ENCODE measurements at places on chromosomes 16 and 17.

GRCh38 chr17:72287586-72287985 is 166.8 kb downstream of the SOX9 start:
- DNase-seq, result no peak

GRCh38 chr16:81204798-81205680 is 33.5 kb upstream of the BCO1 start:
- DNase-seq, result peak; percentile 78

- DNase-seq, result no peak
Measured at GRCh38 chr16:67397812-67398545, 4.7 kb upstream of the TPPP3 start.

- DNase-seq, result no peak
Measured at GRCh38 chr17:2063261-2064146, 8.6 kb downstream of the HIC1 start.

- no peak for DNase-seq
Measured at GRCh38 chr17:27782791-27783206, 17.5 kb downstream of the NOS2 start.

GRCh38 chr16:1858189-1858865 is 13.6 kb downstream of the MEIOB start:
- no peak for DNase-seq

GRCh38 chr16:68607443-68607842 is 37.7 kb upstream of the CDH3 start:
- DNase-seq, result no peak

GRCh38 chr17:79654350-79654959 is 43.6 kb upstream of the RBFOX3 start:
- DNase-seq, result no peak

DNA sequence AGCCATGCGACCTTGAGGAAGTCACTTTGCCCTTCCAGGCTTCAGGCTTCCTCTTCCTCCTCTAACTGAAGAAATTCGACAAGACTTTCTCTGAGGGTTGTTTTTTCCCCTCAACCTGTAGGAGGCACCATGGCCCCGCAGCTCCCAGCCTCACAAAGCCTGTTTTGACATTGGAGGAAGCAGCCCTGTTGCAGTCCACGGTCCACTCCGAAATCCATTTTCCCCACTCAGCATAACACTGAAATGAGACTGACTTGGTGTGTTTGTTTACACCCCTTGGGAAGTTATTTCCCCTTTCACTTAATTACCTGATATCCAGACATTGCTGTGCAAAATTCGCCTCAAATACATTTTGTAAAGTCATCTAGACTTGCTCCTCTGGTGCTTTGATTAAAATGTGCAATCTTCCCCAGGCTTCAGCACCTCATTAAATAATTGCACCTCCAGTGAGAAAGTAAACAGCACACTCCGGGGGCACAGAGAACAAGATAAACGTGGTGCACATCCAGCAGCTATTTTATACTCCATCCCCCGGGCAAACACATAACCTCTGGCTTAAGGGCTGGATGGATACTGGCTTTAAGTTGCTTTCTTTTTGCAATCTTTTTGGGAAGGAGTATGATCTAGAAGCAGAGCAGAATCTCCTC is 41.4 kb upstream of the PIRT start:
- peak; percentile 55 for DNase-seq

DNA sequence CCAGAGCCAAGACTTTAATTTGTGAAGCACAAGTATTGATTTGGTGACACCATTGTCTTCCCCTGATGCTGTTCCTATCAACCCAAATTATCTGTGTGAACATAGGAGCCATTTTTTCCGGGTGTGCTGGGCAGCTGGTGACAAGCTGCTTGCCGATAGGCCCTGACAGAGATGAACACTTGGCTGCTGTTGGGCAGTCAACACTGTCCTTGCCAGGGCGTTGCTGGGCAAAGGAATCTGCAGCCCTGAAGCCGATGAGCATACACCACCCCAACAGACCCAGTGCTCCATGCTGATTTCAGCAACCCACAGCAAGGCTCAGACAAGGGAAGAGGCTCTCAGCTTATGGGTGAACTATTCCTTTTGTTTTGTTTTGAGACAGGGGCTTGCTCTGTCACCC is 105.4 kb downstream of the YPEL2 start:
- peak; percentile 60 for DNase-seq

DNA sequence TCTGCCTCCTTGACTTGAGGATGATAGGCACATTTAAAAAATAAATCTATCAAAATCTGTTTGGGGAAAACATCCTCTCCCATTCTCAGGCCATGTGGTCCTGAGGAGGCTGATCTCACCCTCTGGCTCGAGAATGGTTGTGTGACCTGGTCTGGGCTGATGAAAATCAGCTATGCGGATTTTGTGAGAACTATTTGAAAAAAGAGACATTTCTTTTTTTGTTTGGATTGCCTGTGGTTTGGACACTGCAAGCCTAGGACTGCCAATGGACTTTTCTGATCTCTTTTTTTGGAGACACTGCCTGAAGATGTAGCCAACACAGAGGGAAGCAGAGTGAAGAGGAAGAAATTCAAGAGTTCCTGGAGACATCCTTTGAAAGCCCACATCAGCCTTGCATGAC is 145.9 kb downstream of the HS3ST3B1 start:
- no peak for DNase-seq

- DNase-seq, result peak; percentile 53
Measured at GRCh38 chr16:24700549-24701392, 28.7 kb upstream of the TNRC6A start.

DNA sequence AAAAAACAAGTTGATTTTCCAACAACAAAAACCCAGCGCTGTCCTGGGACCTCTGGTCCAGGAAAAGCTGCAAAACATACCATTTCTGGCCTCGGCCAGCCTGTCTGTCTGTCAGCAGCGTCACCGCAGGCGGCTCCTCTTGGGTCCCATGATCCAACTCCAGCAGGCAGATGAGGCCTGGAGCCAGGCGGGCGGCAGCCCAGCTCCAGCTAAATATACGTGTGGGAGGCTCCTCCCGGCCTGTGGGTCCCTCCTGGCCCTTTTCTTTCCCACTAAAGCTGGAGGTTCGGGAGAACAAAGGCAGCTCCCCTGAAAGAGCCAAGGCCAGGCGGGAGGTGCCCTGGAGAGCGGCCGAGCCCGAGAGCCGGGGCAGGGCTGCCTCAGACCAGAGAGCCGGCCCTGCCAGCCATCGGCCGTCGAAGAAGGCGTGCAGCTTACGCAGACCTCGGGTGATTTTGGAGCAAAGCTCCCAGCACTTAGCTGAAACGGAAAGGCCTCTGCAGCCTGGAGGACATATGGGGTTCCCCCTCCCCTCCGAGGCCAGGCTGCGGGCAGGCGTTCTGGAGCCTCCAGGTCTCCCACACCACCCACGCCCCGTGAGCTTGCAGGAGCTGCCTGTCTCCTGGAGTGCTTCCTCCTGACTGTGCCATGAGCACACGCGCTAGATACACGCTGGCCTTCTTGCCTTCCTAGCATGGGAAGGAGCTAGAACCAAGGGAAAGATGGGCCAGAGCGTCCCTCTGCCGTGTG is 19.9 kb upstream of the JPH3 start:
- DNase-seq, result peak; percentile 14

DNA sequence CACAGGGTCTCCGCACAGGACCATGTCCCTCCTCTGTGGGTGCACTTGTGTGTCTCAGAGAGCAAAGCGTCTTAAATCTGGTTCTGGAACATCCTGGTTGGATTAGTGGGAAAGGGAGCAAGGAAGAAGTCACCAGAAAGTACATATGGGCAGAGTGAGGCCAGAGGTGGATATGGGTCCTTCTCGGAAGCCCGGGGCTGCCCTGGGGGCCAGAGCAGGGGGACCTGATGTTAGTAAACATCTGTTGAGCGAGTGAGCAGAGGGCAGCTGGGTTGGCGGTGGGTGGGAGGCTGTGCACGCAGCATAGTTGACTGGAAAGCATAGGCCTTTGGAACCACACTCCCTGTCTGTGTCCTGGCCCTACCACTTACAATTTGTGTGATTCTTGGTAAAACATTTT is 22.7 kb downstream of the UNC13D start:
- DNase-seq, result no peak

DNA sequence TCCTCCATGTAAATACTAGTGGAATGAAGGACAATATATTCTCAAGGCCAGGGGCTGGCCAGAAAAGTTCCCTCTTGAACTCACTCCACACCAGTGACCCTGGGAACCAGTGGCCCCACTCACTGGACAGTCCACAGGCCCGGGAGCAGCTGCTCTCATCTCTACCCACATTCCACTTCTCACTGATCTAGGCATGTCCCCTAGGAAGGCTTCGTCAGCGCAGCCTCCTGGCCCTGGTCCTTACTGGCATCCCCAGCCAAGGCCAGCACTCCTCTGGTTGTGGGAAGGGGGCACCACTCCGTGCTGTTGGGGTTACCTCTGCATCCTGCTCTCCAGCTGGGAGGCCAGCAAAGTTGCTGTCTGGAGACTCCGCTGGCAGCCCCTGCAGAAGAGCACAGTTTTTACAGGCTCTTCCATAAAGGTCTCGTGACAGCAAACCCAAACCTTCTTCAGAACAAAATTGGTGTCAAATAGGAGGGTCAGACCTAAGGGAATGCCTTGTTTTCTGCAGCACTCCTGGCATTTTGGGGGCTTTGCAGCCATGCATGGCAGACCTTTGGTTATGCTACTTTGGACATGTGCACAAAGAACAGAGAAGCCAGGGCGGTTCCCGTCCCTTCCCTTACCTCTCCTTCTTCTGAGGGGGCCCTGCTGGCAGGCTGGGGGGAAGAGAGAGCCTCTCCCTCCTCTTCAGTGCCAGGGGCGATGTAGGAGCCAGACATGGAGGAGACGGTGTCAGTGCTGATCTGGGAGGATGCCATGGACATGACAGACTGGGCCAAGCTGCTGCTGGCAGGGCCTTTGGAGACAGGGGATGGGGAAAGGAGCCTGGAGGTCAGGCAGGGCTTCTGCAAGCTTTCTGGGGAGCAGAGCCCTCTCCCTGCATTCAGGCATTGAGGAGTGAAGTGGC is 14.1 kb upstream of the FOXJ1 start:
- DNase-seq, result no peak

- DNase-seq, result no peak
Measured at GRCh38 chr16:3643095-3643730, 11.3 kb upstream of the DNASE1 start.

DNA sequence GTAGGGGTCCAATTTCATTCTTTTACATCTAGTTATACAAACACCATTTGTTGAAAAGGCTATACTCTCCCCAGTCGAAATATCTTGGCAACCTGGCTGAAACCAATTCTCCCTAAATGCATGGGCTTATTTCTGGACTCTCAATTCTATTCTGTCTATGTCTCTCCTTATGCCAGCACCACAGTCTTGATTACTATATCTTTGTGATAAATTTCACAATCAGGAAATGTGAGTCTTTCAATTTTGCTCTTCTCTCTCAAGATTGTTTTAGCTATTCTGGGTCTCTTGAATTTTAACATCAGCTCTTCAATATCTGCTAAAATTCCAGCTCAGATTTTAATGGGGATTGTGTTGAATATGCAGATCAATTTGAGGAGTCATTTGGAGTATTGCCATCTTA is 5.9 kb upstream of the TRIM25 start:
- DNase-seq, result no peak

DNA sequence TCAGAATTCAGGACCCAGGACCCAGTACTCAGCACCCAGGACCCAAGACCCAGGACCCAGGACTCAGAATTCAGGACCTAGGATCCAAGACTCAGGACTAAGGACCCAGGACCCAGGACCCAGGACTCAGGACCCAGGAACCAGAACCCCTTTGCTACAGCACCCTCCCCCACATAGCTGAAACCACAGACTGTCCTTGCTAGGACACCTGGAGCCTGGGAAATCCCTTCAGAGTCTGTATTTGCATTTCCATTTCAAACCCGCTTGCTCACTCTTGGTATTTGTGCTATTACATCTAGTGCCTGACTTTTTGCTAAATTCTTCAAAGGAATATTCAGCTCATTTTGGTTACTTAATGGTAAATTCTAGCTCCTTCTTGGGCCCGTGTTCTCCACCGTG is 275.8 kb upstream of the MAF start:
- DNase-seq, result no peak

GRCh38 chr17:80092959-80093358 is 8.4 kb upstream of the GAA start:
- peak; percentile 63 for DNase-seq

- DNase-seq, result no peak
Measured at GRCh38 chr17:81028506-81028858, 6.5 kb upstream of the BAIAP2 start.

- DNase-seq, result peak; percentile 33
Measured at GRCh38 chr17:10616502-10617119, 40.5 kb downstream of the MYH3 start.

DNA sequence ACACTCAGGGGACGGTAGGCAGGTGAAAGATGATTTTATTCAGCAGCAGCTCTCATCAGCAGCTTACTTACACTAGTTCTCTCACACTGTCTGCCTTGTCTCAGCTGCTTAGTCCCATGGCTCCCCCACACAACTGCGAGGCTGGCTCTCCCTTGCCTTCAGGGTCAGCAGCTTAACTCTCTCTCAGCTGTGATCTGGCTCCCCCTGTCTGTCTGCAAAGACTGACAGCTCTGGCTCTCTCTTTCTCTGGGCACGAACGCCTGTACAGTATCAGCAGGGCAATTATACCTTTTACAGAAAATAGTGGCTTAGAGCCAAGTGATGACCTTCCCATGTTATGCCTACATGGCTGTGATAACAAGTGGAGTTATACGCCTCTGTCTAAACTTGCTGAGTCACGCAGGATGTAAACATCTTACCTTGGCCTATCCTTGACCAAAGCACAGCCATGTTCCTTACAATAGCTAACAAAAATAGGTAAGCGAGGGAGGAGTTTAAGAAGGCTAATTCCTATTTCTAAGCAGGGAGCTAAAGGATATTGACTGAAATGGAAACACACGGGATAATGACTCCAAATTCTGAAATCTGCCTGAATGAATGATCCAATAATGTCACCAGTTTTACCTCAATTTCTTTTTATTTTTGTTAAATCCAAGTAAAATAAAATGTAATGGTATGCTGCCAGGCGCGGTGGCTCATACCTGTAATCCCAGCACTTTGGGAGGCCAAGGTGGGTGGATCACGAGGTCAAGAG is 1.1 kb upstream of the NDUFAB1 start:
- DNase-seq, result peak; percentile 10

DNA sequence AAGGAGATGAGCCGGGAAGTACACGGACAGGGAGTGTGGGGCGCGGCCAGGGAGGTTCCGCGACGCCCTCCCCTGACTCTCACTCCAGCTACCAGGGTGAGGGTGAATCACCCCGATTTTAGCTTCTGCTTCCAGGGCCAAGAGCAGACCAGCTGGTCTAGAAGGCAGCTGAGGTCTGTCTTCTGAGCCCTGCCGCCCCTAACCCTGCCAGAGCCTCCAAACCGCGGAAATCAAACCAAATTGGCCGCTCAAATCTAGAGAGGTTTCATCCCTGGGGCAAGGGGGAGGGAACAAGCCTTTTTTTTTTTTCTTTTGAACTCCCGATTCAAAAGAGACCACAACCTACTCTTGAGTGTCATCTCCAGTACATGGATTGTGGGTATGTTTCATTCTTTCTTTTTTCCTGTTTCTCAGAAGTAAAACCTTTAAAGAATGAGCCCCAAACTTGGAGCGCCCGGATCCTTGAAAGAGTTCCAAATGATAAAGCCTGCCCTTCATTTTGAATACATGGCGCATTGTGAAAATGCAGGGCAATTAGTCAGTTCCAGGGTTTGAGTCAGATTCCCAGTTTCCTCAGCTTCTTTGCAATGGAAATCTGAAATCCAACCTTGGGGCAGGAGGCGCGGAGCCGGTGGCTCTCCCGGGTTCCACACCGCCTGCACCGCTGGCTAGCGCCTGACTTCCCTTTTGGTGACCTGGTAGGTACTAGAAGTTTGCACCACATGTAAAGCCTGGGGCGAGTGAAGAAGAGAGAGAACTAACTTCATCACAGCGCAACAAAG is 16.5 kb upstream of the ZFHX3 start:
- no peak for DNase-seq

GRCh38 chr16:11254913-11255736 is 879 bp downstream of the SOCS1 start:
- DNase-seq, result no peak

- DNase-seq, result no peak
Measured at GRCh38 chr17:45900723-45901415, 6.5 kb downstream of the MAPT start.
